HCT116 (cell line): ENCODE measurements at places on chromosomes 7 and 10. TPM values are rescaled to one million over a fixed set of nuclear protein-coding genes. Genes with fewer than 3 reads are reported as not detected.

Gene BLNK
- 0.59 TPM for total RNA-seq

Gene OR9A2
- total RNA-seq: not detected

DNA sequence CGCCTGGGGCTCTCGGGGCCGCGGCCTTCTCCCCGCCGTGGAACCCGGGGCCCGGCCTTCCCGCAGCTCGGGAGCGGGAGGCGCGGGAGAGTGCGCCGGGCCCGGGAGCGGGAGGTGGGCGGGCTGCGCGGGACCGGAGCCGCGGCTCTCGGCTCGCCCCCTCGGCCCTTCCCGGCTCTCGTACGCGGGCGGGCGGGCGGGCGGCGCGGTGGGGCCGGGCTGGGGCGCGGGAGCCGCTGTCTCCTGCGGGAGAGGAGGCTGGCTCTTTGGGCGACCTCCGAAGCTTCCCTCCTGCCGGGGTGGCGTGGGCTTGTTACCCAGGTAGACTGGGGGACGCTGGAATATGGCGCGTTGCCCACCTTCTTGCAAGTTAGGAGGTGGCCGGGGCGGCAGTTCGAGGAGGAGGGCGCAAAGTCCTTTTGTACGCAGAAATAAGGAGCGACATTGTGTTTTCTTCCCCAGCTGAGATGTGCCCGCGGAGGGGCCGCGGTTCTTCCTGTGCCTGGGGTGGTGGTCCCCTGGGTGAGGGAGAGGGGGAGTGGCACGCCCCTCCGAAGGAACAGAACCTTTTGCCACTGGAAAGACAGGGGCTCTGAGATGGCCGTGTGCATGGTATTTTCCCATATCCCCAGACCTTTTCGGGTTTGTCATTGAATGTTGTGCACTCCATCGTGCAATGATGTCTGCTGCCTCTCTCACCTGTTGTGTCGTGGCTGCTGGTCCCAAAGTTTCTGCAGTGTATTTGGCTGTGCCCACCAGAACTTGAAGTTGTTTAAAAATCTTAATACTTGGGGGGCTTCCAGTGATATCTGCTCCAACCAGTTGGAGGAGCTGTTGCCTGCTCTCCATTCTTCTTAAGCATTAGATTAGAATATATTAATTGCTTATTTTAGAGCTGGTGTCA is 844 bp downstream of the NRF1 start:
- H3K36me3 ChIP-seq: no peaks in the 10 kb centered on the region
- peak overlapping the region; percentile 88 for H3K27ac ChIP-seq
- H3K4me3 ChIP-seq: peak overlapping the region; percentile 87
- H3K27me3 ChIP-seq: no peaks in the 10 kb centered on the region
- no peak for DNase-seq

- H3K27ac ChIP-seq: no peak overlapping the region
- peaks cover 44% of the 10 kb centered on the region for H3K27me3 ChIP-seq
- no peaks in the 10 kb centered on the region for H3K36me3 ChIP-seq
- H3K4me3 ChIP-seq: no peak overlapping the region
These were observed 18.0 kb upstream of the NPVF start for GRCh38 chr7:25246306-25246705.

- no peak overlapping the region for H3K27ac ChIP-seq
- peaks cover 10% of the 10 kb centered on the region for H3K4me1 ChIP-seq
- H3K36me3 ChIP-seq: no peaks in the 10 kb centered on the region
- no peak for DNase-seq
- H3K27me3 ChIP-seq: peaks cover 10% of the 10 kb centered on the region; the same call in 1 of the 2 replicates
- no peak overlapping the region for H3K4me3 ChIP-seq
These were observed 11.0 kb downstream of the SORBS1 start for GRCh38 chr10:95550073-95550672.

DNA sequence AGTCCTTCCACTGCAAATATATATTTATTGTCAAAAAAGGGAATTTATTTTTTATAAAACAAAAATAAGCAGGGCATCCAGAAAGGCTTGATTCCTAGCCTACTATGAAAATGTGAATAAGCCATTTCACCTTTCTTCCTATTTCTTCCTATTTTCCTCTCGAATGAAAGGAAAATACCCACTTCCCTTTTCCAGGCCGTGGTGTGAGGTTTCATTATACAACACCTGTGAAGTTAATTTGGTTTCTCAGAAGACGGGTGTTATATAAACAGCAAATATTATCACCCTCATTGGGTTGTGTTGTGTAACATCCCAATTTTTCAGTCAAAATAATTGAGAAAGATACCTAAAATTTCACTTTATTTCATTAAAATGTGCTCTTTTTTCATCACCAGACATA is 214.3 kb downstream of the DGKB start:
- no peaks in the 10 kb centered on the region for H3K27me3 ChIP-seq
- no peaks in the 10 kb centered on the region for H3K4me1 ChIP-seq
- H3K36me3 ChIP-seq: no peaks in the 10 kb centered on the region
- no peak overlapping the region for H3K27ac ChIP-seq

GRCh38 chr7:8290645-8291308 is 28.8 kb upstream of the ICA1 start:
- no peaks in the 10 kb centered on the region for H3K36me3 ChIP-seq
- H3K27me3 ChIP-seq: no peaks in the 10 kb centered on the region
- H3K27ac ChIP-seq: no peak overlapping the region
- H3K4me3 ChIP-seq: no peak overlapping the region
- no peaks in the 10 kb centered on the region for H3K4me1 ChIP-seq
- DNase-seq: no peak
